ENCODE measurements at places on chromosomes 5 and 9.
A peak's percentile ranks its signal among the peaks of the same experiment; 100 is the strongest.

GRCh38 chr5:1479581-1480188, 34.4 kb upstream of the SLC6A3 start:
- peak; percentile 33 for DNase-seq

GRCh38 chr9:136306211-136307208, 2.6 kb upstream of the CCDC187 start:
- DNase-seq = no peak

DNA sequence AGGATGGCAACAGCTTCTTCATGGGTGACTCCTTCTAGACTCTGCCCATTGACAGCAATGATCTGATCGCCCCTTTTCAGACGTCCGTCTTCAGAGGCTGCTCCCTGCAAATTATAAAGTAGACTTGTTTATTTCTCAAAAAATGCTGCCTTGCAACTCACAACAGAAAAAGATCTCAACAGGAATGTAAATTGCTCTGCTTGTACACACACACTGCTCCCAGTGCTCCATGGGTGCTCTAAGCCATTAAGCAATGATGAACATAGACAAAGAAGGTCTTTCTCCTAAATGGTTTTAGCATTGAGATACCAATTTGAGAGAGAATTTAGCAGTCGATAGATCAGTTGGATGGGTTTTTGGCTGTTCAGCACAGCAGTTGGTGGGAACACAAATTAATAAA, 172.5 kb downstream of the MPDZ start:
- no peak for DNase-seq

- no peak for DNase-seq
Observed at GRCh38 chr5:125829349-125829748, 593.9 kb upstream of the GRAMD2B start.

DNA sequence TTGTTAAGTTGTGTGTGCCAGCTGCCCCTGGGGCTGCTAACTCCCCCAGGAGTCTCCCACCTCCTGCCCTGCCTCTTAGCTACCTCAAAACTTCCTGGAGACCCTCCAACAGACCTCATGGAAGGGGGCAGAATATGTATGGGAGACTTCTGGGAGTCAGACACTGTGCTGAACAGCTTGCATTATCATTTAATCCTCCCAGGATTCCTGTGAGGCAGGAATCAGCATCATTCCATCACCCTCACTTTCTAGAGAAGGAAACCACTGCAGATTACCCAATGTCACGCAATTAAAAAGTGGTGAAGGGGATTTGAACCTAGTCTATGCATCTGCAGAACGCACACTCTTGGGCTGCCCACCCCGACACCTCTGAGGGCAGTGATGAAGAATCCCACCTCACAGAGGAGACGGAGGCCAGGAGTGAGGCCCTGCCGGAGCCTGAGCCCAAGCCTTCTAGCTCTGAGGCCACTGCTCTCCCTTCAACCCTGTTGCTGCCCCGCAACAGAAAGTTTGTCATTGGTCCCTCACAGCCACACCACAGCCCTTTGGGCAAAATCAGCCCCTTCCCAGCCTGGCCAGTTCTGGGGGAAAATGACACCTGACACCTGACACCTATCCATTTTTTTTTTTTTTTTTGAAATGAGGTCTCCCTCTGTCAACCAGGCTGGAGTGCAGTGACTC, 30.3 kb upstream of the IL17B start:
- no peak for DNase-seq

GRCh38 chr5:90015584-90016018, 394.0 kb downstream of the CETN3 start:
- DNase-seq = no peak

GRCh38 chr9:82560457-82560904, 502.5 kb downstream of the RASEF start:
- no peak for DNase-seq

DNA sequence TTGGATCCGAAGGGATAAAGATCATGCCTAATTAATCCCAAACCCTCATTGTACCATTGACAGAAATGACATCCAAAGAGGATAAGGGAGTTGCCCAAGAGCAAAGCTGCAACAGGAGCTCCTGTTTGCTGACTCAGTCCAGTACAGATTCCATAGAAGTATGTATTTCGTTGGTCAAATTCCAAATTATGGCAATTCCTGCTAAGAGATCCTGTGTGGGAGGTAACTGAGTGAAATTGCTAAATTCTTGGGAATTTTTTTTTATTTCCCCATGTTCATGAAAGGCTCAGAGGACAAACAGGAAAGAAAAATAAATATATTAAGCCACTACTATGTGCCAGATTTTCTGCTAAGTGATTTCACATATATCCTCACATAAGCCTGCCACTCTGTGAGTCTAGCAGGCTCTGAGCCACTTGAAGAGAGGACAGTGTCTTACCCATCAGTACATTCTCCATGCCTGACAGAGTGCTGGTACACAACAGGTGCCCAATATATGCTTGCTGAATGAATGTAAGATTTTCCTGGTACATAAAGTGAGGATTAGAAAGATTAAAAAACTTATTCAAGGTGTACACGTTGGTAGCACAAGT, 132.7 kb downstream of the GLIS3 start:
- no peak for DNase-seq

- no peak for DNase-seq
Observed at GRCh38 chr5:128021411-128021810, 62.2 kb upstream of the SLC12A2 start.

- no peak for DNase-seq
Observed at GRCh38 chr5:55463613-55464012, 71.2 kb downstream of the PLPP1 start.

GRCh38 chr9:70119786-70120185, 76.1 kb downstream of the MAMDC2 start:
- DNase-seq = no peak

- DNase-seq = no peak
Observed at GRCh38 chr5:168611165-168611564, 32.0 kb upstream of the PANK3 start.

GRCh38 chr9:97906236-97906831, 16.0 kb downstream of the TRMO start:
- DNase-seq = no peak

DNA sequence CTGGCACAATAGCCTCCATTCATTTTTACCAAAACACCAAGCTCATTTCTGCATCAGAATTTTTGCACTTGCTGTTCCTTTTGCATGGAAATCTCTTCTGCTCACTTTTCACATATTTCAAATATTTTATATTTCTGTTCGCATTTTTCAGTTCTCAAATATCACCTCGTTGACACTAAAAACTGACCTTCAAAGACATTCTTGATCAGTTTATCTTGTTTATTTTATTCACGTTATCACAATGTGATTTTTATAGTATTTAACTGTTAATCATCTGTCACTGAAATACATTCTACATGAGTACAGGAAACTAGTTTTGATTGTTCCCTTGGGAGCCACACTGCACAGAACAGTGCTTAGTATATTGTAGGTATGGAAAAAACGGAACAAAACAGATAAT, 29.6 kb downstream of the CDH10 start:
- DNase-seq = no peak

DNA sequence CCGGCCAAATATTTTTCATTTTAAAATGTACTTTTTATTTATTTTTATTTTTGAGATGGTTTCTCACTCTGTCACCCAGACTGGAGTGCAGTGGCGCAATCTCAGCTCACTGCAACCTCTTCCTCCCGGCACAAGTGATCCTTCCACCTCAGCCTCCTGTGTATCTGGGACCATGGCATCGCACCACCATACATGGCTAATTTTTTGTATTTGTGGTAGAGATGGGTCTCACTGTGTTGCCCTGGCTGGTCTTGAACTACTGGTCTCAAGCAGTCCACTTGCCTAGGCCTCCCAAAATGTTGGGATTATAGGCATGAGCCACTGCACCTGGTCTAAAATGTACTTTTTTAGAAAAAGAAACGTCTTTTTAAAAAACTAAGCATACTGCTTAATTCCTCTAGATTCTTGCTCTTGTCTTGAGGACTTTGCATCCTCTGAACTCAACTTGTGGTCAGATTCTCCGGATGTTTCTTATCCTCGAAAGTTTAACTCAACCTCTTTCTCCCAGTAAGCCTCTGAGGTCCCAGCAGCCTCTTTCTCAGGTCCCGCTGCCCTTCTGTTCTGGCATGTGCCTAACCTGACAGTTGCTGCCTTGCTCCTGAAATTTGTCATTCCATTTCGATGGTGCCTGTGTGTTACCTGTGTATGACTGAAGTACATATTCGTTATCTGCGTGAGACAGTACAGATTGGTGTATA, 63.0 kb downstream of the TRIO start:
- DNase-seq = no peak

GRCh38 chr5:130871346-130872086, 293.5 kb downstream of the HINT1 start:
- peak; percentile 13 for DNase-seq

DNA sequence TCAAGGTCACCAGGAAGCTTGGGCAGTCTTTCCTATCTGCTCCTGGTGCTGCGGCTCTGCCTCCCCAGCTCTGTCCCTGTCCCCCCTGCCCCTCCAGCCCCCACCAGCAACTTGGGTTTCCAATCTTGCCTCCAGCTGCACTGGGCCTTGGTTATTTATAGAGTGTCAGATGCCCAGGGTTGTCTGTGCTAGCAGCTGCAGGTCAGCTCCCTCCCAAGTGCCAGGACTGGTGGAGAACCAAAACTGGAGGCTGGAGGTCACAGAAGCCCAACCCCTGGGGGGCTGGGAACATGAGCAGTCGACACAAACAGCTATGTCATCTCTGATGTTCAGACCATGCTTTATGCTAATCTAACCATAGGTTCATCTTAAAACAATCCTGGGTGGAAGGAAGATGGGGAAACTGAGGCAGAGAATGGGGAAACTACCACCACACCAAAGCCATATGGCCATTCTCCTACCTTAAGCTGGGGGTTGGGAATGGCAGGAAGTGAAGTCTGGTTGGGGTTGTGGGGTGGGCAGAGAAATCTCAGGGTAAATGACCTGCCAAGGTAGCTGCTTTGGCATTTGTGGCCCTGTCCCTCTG, 1.7 kb downstream of the TPM2 start:
- DNase-seq = no peak

DNA sequence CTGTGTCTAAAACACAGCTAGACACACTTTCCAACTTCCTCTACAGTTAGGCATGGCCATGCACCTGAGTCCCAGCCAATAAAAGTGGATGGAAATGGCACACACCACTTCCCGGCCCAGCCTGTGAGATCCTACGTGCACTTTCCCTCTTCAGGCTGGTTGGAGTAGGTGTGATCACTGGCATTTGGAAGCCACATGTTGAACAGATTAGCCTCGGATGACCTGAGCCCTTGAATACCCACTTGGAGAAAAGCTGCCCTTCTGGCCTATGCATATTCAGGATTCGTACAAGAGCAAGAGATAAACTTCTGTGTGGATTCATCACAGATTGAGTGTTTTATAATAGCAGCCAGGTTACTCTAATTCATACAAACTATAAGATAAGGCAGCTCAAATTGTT, 359.0 kb upstream of the SLC30A5 start:
- no peak for DNase-seq

- DNase-seq = no peak
Observed at GRCh38 chr9:126916909-126917308, 2.3 kb downstream of the RALGPS1 start.

DNA sequence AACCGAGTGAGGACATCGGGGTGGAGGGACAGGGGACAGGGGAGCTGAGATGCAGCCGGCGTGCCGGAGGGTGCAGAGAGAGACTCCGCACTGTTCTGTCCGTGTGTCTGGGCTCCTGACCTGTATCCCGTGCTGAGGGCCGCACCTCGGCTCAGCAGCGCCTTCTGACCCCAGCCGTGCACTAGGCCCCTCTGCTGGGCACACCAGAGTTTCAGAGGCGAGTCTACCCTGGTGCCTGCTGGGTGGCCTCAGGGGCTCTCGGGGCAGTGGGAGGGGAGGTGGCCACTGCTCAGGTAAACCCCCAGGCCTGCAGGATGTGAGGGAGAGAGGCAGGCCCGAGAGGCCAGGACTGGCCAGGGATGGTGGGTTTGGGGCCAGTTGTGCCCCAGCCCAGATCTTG, 100.2 kb downstream of the RXRA start:
- DNase-seq = no peak

- no peak for DNase-seq
Observed at GRCh38 chr5:73901043-73901442, 275.0 kb downstream of the ARHGEF28 start.

- DNase-seq = no peak
Observed at GRCh38 chr9:93061791-93062763, 3.6 kb downstream of the SUSD3 start.

GRCh38 chr5:149617760-149618306, 36.5 kb downstream of the ARHGEF37 start:
- no peak for DNase-seq

DNA sequence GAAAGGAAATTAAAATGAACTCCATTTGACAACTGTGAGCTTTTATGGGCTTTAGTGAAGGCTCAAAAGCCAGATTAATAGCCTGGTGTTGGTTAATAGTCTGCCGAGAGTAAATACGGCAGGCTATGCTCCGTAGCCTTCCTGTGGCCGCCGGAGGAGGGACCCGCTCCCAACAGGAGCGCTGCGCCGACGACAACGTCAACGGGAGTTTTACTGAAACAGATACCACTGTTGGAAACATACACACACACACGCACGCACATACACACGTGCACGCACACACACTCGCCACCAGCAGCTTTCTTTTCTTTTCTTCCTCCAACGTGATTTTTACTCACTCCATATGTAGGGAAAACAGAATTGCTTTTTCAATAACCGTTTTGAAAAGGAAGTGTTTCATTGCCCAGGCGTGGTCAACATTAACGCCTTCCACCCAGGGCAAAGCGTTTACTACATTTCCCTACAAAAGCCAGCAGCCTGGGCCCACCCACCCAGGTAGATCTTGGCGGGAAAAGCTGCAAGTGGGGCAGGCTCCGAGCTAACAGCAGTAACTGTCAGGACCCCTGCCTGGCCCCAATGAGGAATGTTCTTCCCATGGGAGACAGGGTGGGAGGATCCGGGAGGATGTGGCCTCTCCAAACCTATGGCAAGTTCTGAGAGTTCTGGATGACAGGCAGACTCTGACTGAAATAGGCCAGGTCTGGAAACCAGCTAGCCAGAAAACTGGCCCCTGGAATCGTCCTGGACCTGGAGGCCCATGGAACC, 72.3 kb downstream of the PAX5 start:
- no peak for DNase-seq

DNA sequence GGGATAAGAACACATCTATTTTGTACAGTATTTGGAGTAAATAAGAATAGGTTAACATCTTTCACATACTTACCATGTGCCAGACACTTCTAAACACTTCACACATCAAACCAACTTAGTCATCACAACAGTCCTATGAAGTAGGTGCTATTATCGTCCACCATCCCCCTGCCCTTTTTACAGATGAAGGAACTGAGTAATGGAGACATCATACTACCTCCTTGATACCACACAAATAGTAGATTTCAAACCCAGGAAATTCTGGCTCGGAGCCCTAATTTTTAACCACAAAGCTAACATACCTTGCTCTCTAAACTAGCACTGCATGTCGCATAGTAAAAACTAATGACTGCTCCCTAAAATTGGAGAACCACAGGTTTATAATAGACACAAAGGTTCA, 4.2 kb upstream of the ZNF366 start:
- no peak for DNase-seq

- no peak for DNase-seq
Observed at GRCh38 chr9:33117306-33117705, 40.8 kb upstream of the SMU1 start.

Measured in activated T-cell treated with anti-CD3 and anti-CD28 coated beads for 1 hour (primary cell).